ENCODE measurements at places on chromosomes 11 and 22.

DNA sequence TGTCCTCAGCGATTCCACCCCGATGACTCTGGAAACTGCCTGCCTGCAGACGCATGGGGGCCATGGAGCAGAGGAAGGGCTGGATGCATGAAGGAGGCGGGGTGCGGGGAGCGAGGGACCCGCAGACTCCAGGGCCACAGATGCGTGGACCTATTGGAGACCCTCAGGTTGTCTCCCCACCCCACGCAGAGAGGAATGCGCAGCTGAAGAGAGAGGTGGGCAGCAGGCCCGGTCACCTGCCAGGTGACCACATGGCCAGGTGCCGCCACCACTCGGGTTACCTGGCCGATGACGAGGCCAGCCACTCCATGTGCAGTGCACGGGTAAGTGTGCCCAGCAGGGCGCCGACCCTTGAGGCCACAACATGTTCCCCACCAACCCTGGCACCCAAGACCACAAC lies 371 bp downstream of the CCDC116 start:
- no peak for DNase-seq

DNA sequence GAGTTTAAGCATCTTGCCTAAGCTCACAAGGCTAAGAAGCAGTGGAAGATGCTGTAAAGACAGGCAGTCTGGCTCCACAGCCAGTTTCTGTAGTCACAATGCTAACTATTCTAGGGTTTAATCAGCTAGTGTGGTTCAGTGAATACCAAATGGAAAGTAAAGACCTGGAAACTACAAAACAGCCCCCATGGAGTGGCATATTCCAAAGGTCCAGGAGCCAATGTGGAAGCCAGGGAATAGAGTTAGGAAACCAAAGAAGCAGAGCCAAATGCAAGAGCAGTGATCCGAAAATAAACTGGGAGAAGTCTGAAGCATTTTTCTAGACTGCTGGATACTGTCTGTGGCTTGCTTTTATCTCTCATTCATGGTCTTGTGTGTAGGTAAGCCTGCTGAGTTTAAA lies 731.2 kb upstream of the ANO5 start:
- no peak for DNase-seq

GRCh38 chr11:58028687-58029411 lies 1.9 kb upstream of the OR6Q1 start:
- no peak for DNase-seq

- no peak for DNase-seq
Measured at GRCh38 chr11:128323381-128323780, 264.0 kb downstream of the ETS1 start.

GRCh38 chr11:32288276-32288675 lies 147.1 kb downstream of the WT1 start:
- DNase-seq: no peak

DNA sequence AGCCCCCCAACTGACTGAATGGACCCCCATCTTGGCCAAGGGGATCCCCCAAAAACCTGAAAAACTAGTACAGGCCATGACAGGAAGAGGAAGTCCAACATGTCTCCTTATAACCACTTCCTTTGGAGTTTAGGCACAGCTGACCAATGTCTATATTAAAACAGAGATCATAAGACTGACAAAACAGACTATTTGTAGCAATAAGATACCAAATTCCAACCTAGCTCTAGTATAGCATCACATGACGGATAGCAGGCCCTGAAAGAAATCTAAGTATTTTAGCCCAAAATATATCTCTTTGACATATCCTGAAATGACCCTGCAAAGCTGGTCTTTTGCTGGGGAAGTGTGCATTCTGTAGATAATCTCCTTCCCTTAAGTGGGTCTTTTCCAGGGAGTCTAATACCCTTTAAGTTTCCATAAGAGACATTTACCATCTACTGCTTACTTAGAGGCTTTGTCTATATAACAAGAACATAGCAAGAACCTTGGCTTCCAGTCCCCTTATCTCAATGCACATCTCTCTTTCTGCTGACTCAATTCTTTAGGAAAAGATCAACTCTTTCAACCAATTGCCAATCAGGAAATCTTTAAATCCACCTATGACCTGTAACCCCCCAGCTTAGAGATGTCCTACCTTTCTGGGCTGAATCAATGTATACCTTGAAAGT lies 34.9 kb upstream of the ACER3 start:
- no peak for DNase-seq

- no peak for DNase-seq
Measured at GRCh38 chr11:72475381-72475780, 41.0 kb upstream of the CLPB start.

DNA sequence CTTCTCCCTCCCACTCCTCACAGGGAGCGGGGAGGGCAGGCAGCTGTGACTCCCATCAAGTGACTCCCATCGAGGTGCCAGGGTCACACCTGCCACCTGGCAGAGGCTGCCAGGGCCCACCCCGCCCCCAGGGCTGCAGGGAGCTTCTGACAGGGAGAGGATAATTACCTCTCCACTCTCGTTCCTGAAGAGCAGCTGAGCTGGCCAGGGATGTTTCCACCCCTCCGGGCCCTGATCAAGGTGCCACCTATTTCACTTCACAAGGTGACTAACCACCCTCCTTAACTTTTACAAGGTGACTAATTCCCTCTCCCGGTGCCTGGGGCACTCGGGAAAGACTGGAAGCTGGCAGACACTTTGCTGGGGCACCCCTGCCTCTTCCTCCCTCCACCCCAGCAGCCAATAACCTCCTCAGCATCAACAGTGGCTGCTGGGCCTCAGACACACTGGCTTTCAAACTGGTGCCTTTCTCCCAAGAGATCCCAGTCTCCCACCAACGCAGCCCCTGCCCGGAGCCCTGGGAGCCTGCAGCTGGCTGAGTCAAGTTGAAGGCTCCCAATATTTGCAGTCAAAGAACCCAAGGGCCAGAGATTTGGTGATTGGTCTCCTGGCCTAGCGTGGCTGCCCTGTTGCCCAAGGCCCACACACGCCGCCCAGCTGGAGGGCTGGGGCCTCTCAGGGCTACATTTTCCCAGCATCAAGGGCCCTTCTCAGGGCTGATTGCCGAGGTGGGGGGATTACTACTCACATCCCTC lies 22.0 kb upstream of the MYRF start:
- no peak for DNase-seq

GRCh38 chr11:67416416-67417335 lies 1.2 kb downstream of the CARNS1 start:
- DNase-seq: peak; percentile 68

- DNase-seq: no peak
Measured at GRCh38 chr11:1202154-1202775, 20.6 kb upstream of the MUC5B start.

DNA sequence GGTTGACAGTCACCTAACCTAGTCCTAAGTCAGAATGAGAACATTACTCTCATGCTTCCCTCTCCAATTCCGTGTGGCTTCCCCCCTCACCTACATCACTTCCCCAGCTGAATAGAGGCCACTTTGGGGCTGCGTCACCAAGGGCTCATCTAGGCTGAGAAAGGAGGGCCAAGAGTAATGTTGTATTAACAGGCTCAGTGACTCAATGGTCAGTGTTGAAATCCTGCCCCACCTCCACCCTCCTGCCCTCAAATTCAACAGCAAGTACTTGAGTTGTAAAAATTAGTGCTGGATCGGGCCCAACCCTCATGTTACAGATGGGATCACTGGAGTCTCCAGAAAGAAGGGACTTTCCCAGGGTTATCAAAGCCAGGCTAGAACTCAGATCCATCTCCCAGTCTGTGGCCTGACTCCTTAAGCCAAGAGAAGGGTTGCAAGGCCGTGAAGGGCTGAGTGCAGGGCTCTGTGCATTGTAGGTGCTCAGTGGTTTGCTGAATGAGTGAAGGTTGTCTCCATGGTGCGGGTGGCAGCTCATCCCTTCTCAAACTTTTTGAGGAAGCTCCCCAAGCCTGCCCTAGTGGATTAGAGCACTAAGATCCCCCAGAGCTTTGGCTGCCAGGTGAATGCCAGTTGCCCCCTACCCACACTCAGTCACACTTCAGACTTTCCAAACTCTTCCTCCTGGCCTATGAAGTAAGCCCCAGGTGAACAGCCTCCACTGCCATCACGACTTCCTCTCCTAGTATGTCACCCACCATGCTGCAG lies 3.2 kb downstream of the DGAT2 start:
- DNase-seq: no peak

- DNase-seq: no peak
Measured at GRCh38 chr11:28763876-28764275, 655.7 kb downstream of the METTL15 start.

DNA sequence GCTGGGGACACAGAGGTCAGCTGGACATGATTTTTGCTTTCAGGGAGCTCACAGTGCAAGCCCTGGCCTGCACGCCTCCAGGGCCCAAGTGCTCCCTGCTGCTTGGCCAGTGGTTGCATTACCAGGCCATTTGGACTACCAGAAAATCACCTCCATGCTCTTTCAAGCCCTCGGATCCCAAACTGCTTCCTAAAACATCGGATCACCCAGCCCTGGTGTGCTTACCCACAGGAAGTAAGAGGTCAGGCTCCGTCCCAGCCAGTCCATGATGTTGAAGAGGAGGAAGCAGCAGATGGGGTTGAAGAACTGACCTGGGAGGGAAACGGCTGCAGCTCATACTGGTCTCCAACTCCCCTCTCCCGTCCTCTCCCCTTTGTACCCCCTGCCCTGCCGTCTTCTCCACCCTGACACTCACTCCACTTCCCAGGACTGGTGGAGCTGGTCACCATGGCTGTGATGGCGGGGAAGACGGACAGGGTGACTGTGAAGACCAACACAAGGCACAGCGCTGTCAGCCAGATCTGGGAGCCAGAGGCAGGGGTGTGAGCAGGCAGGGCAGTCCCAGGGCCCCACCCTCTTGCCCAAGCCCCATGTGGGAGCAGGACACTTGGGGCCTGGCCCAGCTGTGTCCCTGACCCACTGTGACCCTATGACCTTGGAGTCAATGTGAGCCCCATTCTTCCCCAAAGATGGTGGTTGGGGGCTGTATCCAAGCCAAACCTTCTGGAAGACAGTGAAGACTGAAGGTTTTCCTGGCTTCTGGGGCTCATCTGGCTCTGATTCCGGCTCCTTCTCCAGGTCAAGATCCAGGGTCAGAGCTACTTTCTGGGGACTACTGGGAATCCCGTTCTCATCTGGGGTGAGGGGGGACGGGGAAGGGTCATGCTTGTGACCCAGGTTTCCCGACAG lies 5.6 kb downstream of the SLC29A2 start:
- DNase-seq: no peak

DNA sequence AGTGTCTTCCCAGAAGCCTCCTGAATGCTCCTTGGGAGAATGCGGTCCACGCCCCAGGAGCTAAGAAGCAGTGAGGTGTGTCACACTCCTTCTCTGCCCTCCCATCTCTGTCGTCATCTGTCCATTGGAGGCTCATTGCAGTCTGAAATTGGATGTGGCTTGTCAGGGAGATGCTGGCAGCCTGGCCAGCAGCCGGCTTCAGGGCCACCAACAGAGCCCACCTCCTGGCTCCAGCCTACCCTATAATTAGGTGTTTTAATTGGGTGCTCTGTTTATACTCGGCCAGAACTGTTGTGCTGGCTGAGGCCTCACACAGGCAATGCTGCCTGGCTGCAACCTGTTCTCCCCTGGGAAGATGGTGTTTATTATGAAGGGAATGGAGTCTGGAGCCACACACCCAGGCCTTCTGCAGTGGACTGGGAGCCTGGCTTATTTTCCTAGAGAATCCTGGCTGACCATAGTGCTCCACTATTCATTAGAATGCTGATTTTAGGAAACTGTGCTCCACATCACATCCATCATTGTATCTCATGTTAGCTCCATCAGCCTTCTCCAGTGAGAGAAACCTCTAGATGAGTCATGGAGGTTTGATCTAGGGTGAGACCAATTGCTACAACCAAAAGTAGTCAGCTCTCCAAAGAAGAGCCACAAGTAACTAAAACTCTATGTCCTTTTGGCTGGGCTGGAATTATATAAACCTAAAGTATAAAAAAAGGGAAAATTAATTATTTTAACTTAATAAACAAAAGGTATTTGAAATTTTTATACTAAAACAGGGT lies 86.8 kb upstream of the CRTAM start:
- DNase-seq: no peak

- DNase-seq: no peak
Measured at GRCh38 chr11:78649361-78650215, 74.9 kb upstream of the NARS2 start.

DNA sequence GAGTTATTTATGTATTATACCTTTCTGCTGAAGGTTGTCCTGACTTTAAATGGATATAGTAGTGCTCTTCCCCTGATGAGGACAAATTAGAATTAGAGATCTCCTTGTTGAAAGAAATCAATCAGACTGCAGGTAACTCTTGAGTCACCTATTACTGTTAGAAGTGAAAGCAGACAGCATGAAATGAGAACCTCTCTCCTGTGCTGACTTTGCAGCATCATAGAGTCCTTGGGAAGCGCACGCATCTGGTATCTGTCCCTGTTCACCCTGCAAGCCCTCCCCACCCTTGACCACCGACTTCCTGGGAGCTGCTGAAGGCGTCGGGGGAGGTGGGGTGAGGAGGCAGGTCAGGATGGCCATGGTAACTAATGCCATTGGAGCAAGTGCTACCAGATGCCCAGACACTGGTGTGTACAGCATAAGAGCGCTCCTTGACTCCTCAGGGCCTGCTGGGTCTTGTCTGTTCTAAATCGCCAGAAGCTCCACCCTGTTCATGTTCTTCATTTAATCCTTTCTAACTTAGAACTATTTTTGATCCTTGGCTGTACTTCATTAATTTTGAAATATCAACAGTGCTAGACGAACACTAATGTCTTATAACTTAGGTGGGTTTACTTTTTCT lies 143.9 kb downstream of the WNT7B start:
- no peak for DNase-seq

GRCh38 chr22:28761449-28761755 lies 11.1 kb upstream of the CCDC117 start:
- DNase-seq: no peak

DNA sequence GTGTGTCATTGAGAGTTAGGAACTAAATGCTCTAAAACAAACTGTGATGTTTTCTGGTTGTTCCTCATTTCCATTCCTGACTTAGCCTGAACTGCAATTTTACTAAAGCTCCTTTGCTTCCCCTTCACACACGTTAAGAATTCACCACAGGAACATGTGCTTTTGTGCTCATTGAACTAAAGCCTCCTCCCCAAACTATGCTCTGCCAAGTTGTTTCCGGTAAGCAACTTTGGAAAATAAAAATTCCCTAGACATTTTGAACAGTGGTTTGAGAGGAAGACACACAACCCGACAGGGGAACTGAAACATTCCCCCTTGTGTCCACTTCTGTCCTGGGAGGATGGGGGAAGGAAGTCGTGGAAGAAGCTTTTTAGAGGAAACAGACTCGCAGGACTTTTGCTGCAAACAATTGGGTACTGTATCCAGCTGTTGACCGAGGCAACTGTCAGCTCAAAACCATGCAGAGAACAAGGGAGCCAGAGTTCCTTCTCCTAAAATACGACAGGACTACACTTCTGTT lies 66.9 kb downstream of the GAB2 start:
- DNase-seq: no peak

DNA sequence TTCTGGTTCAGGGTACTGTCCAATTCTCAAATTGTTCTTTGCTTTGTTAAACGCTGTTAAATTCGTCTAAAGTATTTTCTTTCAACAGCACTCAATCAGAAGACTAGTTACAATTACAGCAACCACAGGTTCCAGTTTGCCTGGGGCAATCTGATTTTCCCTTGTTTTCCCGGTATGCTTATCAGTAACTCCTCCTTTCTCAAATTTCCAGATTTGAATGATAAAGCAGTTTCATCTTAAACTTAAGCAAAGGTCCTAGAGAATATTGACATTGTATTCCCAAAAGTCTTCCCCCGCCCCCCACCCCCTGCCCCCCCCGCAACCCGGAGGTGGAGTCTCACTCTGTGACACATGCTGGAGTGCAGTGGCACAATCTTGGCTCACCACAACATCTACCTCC lies 10.5 kb upstream of the USP28 start:
- no peak for DNase-seq
